Activated CD4-positive, alpha-beta T cell treated with anti-CD3 and anti-CD28 coated beads for 1 hour (primary cell): ENCODE measurements at places on chromosomes 16 and 17.

GRCh38 chr16:84482001-84482891 is 22.2 kb downstream of the MEAK7 start:
- no peak for DNase-seq

- no peak for DNase-seq
Observed at GRCh38 chr16:23868136-23868535, 32.4 kb downstream of the PRKCB start.

GRCh38 chr16:5944971-5945370 is 847.4 kb upstream of the EEF2KMT start:
- no peak for DNase-seq

DNA sequence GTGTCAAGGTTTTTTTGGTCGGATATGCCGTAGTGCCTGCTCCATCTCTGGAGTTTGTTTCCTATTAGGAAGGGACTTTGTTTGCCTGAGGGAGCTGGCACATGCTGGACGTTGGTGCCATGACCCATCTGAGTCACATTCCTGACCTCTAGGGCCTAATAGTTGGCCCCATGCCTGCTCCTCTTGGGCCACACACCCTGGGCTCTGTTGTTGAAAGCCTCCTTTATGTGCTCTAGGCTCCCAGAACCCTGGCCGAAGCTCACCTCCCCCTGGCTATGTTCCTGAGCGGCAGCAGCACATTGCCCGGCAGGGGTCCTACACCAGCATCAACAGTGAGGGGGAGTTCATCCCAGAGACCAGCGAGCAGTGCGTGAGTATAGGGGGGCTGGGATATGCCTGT is 18.4 kb downstream of the LIMD2 start:
- no peak for DNase-seq

GRCh38 chr16:27365142-27366089 is 36.6 kb upstream of the IL21R start:
- no peak for DNase-seq

- DNase-seq = no peak
Observed at GRCh38 chr16:8204769-8205168, 385.5 kb downstream of the TMEM114 start.

DNA sequence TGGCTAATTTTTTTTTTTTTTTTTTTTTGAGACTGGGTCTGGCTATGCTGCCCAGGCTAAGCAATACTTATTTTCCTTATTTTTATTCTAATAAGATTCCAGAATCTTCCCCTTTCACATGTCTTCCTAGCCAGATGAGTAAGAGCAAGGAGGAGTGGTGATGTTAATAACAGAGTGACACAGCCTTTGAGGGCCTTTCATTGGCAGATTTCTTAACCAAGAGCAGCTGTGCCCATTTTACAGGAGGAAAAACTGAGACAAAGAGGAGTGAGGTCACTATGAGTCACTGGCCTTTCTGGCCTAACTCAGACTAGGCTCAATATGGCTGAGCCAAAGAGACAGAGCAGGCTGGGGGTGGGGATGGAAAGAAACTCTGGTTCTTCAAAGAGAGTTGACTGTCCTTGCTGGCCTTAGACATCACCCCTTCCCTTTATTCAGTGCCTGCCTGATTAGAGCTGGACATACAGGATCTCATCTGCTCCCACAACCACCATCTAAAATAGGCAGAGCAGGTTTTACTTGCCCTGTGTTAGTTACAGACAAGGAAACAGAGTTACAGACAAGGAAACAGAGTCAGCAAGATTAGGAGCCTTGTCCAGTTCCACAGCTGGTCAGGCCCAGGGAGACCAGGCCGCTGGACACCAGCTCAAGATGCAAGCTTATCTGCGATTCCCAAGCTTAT is 50.0 kb upstream of the TOB1 start:
- DNase-seq = no peak

DNA sequence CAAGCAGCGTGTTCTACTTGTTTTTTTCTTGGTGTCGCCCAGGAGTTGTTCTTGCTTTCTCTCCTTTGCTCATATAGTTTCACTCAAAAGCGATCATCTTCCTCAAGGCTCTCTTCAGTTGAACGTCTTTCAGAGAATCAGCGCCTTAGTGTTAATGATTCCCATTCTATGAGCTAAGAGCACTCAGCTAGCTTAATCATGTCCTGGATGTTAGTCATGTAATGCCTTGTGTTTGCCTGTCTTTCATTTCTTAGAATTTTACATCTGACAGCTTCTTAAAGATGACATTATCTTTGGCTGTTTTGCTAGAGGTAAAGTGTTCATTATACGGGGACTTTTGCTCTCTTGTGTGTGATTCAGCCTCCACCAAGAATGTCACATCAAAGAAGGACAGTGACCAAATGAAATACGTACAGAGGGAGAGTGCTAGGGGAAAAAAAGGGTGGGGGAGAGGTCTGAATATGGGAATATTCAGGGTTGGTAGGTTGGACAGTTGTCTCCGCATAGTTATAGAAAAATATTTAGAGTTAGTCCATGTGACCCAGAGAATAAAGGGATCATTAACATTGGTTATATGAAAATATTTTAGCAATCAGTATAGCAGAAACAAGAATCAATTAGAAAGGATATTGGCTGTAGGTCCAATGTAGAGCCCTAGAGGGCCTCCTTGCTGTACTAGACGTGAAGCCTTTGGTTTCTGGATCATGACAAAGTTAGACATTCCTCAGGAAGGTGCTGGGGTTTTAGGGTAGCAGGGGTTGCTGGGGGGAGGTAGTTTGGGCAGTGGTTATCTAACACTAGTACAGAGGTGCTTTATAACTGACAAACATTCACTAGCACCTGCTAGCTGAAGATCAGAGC is 31.9 kb upstream of the ANKFN1 start:
- no peak for DNase-seq
